ENCODE measurements at places on chromosomes 1 and 21. TPM values are rescaled to one million over a fixed set of nuclear protein-coding genes. Genes with fewer than 3 reads are reported as not detected.

DNA sequence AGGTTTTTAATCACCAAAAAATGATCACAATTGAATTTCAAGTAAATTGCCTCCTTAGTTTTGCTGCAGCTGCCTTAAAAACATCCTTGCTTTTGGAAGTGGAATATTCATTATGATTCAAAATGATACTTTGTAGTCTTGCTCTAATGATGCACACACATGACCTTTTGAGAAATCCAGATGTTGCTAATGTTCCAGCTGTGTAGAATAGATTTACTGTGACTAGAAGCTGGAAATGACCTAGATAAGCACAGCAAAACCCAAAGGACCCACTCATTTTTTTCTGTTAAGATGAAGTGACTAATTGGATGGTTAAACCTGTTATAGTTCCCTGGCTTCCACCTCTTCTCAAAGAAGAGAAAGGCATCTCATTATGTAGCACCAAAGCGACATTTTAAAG, 64.6 kb upstream of the RALGPS2 start:
- DNase-seq = no peak

Gene C1orf167
- total RNA-seq = 0.76 TPM

GRCh38 chr1:222046684-222047263, 304.9 kb upstream of the DUSP10 start:
- DNase-seq = no peak

GRCh38 chr1:165633614-165634013, 2.6 kb downstream of the MGST3 start:
- no peak for DNase-seq

Gene EDARADD
- total RNA-seq = 6.2 TPM

GRCh38 chr1:203675596-203676347, 49.1 kb downstream of the ATP2B4 start:
- no peak for DNase-seq

Gene AKR7A3
- 1.6 TPM for total RNA-seq

Gene DENND2C
- total RNA-seq = 30.3 TPM

GRCh38 chr1:28258628-28259251, 578 bp upstream of the SESN2 start:
- no peak for DNase-seq

Gene AMY2A
- 3.2 TPM for total RNA-seq

- DNase-seq = peak; percentile 2
Observed at GRCh38 chr1:86833461-86834215, 80.3 kb downstream of the SELENOF start.

Gene IKBKE
- total RNA-seq = 12.6 TPM

- no peak for DNase-seq
Observed at GRCh38 chr21:20647607-20648006, 350.6 kb upstream of the NCAM2 start.

DNA sequence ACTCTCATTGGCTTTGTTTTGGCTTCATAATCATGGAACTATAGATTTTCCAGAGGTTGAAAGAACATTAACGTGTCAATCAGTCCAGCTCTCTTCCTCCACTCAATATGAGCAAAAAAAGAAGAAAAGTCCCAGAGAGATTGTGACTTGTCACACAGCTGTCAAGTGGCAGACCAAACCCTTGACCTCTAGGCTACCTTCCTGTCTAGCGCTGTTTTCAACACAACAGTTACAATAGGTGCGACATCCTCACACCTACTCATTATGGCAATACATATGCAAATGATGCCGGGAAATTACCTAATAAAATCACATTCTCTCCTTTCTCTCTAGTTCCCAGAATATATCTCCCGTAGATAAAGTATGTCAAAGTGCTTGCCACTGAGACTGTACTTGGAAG, 1.1 kb downstream of the WARS2 start:
- no peak for DNase-seq

Gene SLAMF8
- total RNA-seq = 9.0 TPM

Gene FMO4
- 9.1 TPM for total RNA-seq

Gene ARHGEF16
- 24.6 TPM for total RNA-seq

DNA sequence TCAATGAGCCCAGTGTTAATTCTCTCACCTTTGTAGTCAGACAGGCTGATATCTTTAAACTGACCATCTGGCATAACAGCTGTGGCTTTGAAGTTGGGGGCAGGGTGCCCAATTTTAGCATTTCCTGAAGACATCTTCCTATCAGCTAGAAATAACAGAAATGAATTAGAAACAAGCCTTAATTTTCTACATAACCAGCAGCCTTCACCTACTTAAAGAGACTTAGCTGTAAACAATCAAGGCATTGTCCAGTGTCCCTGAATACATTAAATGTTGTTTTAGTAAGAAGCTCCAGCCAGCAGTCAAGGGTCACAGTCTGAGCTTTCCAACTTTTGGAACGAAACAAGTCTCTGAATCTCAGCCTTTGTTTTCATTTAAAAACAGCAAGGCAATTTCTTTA, 2.8 kb downstream of the PRDX1 start:
- DNase-seq = no peak

Gene F11R
- 90.6 TPM for total RNA-seq

GRCh38 chr1:53379662-53380002, 51.8 kb upstream of the LRP8 start:
- no peak for DNase-seq

DNA sequence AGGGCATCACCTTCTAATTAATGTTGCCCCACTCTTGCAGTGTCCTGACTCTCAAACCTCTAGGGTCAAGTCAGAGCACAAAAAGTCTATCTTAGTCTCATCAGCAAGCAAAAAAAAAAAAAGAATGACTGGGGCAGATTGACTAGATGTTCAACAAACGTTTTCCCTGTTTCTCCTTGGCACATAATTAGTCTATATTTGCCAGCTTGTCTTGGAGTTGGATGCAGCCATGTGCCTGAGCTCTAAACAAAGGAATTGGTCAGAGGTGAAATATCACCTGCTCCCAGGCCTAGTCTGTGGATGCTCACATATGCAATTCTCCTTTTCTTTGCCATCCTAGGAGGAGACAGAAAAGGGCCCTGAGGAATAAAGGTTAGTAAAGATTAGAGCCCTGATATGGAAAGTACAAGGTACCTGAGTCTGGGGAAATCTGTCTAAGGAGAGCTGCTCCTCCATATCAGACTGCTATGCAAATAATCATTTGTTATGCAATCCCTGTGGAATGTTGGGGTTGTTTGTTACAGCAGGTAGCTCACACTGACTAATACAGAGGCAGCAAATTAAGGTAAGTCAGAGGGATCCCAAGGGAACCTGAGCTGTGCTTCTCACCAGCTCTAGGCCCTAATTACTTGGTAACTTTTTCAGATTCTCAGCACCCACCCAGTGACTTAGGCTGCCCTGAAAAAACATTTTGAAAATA, 130.8 kb downstream of the BRINP2 start:
- DNase-seq = no peak

- no peak for DNase-seq
Observed at GRCh38 chr1:116397728-116398127, 24.7 kb downstream of the ATP1A1 start.

All from esophagus squamous epithelium (tissue), 5 donors.